ENCODE measurements at places on chromosomes 7 and 10.
A peak's percentile ranks its signal among the peaks of the same experiment; 100 is the strongest.

DNA sequence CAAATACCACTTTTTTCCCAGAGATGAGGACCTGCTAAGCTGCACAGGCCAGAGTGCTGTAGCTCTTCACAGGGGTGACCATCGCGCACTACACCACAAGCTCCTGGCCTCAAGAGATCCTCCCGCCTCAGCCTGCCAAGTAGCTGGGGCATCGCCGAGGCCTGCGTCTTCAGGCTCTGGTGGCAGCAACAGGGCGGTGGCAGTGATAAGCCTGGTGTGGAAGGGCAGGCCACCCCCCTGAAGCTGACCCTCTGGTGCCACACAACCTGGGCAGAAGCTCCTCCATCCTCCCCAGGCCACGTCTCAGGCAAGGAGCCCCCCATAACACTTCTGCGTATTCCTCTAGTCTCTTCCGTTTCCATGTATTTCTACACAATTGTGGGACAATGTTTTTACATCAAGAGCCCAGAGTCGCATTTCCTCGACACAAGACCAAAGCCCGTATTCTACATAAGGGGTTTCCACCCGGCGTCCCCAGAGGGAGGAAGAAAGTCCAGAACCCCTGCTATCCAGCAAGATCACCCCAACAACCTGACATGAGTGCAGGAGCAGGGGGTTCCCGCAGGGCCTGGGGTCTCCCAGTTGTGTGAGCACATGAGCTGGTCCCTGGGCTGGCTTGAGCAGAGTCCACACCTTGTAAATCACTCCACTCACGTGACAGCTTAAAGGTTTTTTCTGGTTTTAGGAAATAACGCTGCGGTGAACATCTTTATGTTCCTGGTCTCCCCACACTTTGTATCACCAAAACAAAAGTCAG is 37.6 kb upstream of the NCAPG2 start:
- DNase-seq, result no peak

GRCh38 chr7:36870625-36871354 is 146.5 kb upstream of the AOAH start:
- no peak for DNase-seq

DNA sequence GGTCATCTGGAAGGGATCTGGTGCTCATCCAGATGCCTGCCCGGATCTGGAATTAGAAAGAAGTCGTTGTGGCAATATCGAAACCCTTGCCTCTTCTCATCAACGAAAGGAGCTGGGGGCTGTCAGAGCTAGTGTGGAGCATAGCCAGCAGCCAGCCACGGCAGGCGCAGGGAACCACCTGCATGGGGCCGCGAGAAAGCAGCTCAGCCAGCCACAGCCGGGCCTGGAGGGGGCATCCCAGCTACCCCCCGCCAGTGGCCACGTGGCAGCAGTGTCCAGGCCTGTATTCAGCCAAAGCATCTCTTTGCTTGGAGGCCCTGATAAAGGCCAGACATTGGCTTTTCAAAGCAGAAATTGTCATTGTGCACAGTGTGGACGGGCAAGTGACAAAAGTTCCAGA is 19.1 kb downstream of the GPR26 start:
- DNase-seq, result no peak

DNA sequence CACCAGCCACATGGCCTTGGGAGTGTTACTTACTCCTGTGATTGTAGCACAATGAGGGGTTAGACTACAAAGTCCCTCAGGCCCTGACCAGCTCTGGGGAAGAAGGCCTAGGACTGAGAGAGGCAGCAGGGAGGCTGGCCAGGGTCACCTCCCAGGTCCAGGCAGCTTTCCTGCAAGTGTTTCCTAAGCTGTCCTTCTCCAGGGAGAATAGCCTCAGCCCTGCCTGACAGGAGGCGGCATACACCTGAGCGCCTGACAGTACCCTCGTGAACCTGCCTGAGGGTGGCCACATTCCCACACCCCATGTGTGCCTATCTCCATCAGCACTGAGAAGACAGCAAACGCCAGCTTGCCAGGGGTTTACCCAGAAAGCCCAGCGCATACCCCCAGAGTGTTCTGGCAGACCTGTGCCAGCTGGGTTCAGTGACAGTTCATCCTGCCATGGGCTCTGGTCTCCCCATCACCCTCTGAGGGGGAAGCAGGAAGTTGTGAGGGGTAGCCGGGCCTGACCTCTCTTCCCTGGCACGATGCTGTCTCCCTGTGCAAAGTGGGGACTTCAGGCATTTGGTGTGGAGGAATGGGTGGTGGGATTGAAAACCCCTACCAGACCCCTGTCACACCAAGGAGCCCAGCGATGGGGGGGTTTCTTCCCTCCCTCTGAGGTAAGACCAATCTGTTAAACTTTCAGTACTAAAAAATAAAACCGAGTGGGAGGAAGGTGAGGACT is 56.3 kb upstream of the CAMK2B start:
- no peak for DNase-seq

GRCh38 chr7:52708846-52709245 is 326.6 kb upstream of the POM121L12 start:
- DNase-seq, result no peak

GRCh38 chr7:41984888-41985287 is 252.1 kb downstream of the GLI3 start:
- DNase-seq, result peak; percentile 59

DNA sequence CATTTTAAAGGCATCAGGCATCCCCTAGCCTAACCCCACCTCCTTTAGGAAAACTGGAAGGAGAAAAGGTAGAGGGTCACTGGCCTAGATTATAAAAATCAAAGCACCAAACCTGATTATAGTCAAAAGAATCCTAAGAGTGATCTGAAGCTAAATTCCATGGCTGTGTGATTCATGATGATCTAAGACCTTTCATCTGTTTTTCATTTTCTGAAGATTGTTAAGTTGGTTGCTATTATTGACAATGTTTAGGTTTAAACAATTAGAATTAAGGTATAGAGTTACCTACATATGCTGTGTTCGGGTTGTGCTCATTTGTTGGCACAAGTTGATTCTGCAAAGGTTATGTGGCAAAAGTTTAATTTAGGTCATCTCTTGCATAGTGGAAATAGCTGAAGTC is 148.7 kb downstream of the BICC1 start:
- DNase-seq, result peak; percentile 88

DNA sequence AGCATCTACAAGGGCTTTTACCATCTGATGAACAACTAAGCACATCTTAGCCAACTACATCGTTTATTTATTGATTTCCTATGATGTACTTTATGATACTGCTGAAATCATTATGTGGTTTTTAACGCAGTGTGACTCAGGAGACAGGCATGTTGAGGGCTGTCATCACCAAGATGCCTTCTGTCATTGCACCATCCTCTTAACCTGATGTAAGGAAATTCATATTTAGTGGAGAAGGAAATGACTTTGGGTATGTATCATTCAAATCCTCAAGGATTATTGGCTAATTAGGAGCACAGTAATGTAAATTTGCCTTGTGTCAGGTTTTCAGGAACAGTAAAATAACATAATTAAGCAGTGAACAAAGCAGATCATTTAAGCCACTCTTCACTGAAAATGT is 138.5 kb upstream of the MGMT start:
- DNase-seq, result peak; percentile 62

GRCh38 chr10:103519798-103520197 is 26.3 kb downstream of the NEURL1 start:
- no peak for DNase-seq

- DNase-seq, result no peak
Observed at GRCh38 chr7:21448974-21449373, 21.1 kb downstream of the SP4 start.

- no peak for DNase-seq
Observed at GRCh38 chr7:41715000-41715399, 12.1 kb upstream of the INHBA start.

Measured in bronchial epithelial cell (primary cell).